ENCODE measurements at places on chromosomes 12 and 14.
A peak's percentile ranks its signal among the peaks of the same experiment; 100 is the strongest.

GRCh38 chr14:83826838-83827237, 1703.1 kb upstream of the FLRT2 start:
- DNase-seq = no peak

- DNase-seq = no peak
Observed at GRCh38 chr12:7321624-7322023, 17.8 kb downstream of the ACSM4 start.

DNA sequence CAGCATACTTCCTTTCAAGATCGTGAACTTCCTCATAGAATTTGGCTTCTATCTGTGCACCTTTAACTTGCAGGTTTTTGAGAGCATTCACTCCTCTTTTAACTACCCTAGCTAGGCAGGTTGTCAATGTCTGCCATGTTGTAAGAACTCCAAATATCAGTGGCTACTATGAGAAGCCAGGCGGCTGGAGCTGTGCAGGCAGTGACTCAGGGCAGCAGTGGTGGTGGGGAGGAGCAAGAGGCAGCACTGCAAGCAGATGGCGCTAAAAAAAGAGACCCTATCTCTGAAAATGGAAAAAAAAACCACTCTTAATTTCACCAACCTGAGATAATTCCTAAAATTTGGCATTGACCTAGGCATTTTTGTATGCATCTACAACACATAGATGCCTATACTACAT, 28.5 kb downstream of the YARS2 start:
- no peak for DNase-seq

GRCh38 chr14:35286003-35286600, 6.1 kb upstream of the PSMA6 start:
- no peak for DNase-seq

DNA sequence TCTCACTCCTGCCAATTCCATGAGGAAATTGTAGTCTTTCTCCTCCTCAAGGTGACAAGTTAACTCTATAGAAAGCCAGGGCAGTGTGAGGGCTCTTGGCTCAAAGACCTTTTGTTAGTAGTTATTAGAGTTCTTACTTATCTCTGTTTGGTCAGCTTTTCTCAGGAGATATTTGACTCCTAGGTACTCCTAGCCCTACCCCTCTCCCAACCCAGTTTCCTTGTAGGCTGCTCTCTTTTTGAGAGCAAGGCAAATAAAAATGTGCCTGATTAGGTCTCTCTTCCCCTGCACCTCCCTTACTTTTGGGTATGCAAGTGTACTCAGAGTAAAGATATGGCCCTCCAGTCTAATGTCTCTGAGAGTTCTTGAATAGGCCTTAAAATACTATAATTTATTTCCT, 23.8 kb downstream of the BTG1 start:
- DNase-seq = no peak

DNA sequence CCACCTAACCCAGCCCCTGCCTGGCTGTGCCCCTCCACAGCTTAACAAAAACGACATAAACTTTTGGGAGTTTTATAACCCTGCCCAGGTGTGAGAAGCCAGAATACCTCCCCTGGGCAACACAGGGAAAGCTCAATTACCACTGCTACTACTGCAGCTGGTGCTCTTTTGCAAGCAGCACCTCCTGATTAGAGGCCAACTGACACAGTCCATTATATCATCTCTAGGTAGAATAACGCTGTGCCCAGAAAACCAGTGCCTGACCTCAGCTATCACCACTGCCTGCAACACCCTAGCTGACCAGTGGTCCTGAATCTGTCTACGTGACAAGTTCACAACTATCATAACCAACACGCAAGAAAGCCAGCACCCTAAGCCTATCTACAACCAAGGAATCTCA, 34.2 kb downstream of the MDM1 start:
- no peak for DNase-seq

- DNase-seq = no peak
Observed at GRCh38 chr12:7293670-7294069, 10.2 kb upstream of the ACSM4 start.

DNA sequence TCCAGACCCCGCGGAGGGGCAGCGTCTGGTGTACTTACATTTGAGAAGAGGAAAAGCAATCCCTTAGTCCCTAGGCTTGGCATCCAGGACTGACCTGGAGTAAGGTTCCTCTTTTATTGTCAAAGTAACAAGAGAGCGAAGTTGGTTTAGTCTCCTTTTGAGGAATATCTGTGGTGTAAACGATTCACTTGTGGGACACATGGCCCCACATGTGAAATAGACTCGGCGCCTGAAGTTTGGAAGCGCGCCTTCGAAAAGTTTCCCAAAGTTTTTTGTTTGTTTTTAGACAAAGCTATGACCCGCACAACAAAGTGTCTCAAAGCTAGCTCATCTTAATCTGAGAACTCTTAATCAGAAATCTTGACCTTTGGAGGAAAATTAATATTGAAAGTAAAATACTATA, 744 bp downstream of the STYX start:
- DNase-seq = no peak

- no peak for DNase-seq
Observed at GRCh38 chr12:65121956-65122469, 908 bp upstream of the WIF1 start.

GRCh38 chr14:89351516-89352404, 65.3 kb downstream of the FOXN3 start:
- DNase-seq = peak; percentile 55

DNA sequence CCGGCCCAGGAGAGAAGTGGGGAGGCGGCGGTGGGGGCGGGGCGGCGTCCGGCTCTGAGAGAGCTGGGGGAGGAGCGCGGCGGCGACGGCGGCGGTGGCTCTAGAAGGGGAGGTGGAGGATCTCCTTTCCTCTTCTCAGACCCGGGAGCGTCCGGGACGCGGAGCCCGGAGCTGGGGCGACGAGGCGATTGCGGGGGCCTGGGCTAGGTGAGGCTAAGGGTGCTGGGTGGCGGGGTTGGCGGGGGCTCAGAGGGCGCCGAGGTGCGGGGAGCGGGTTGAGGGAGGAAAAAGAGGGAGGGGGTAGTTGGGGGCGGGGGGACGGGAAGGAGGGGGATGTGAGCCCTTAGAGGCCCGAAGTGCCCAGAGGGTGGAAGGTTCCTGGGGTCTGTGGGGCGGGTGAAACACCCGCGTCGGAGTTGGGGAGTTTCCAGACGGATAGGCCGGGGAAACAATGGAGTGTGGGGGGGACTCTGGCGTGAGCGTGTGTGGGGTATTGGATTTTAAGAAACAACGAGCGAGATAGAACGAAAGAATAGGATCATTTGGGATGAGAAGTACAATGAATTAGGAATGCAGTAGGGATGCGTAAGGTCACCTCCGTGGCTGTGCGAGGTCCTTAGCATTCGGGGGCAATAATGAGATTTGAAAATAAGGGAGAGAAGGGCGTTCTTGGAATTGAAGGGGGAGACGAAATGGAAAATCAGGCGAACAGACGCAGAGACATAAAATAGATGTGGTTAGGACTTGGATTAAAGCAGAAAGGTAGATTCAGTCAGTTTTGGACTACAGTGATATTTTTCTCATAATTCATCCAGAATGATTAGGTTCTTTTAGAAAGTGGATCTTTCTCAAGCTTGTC, at the start of gene SPATS2:
Gene SPATS2, plus strand, starts transcription at position 82 of the 859 bp plus-strand sequence. CDS start 93,551 bp downstream, outside the sequence.
- DNase-seq = no peak

- DNase-seq = no peak
Observed at GRCh38 chr14:21038441-21039422, 3.4 kb upstream of the RNASE7 start.

- DNase-seq = no peak
Observed at GRCh38 chr12:124510301-124510970, 57.0 kb downstream of the NCOR2 start.

GRCh38 chr12:26205941-26206340, 10.6 kb downstream of the SSPN start:
- no peak for DNase-seq

GRCh38 chr14:73755434-73756014, 41.3 kb upstream of the PNMA1 start:
- no peak for DNase-seq

GRCh38 chr12:88308825-88309224, 166.7 kb downstream of the TMTC3 start:
- DNase-seq = no peak

GRCh38 chr12:38823738-38824137, 81.7 kb downstream of the CPNE8 start:
- no peak for DNase-seq

DNA sequence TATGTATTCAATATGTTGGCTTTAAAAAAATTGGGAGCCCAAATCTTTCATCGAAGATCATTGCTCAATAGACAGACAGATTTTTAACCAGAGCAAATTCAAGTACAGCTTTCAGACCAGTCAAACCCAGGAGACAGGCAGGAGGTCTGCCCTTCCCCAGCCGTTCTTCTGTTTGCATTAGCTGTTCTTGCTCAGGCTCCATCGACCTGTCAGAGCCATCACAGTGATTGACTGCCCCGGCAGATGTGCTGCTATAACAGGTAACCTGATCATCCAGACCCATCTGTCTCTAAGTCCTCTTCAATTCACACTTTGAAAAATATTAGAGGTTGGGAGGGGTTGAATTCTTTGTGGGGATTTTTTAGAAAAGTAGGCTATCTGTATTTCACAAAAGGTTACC, 453.5 kb downstream of the FOXG1 start:
- DNase-seq = no peak

- DNase-seq = no peak
Observed at GRCh38 chr12:124463341-124463921, 104.0 kb downstream of the NCOR2 start.

DNA sequence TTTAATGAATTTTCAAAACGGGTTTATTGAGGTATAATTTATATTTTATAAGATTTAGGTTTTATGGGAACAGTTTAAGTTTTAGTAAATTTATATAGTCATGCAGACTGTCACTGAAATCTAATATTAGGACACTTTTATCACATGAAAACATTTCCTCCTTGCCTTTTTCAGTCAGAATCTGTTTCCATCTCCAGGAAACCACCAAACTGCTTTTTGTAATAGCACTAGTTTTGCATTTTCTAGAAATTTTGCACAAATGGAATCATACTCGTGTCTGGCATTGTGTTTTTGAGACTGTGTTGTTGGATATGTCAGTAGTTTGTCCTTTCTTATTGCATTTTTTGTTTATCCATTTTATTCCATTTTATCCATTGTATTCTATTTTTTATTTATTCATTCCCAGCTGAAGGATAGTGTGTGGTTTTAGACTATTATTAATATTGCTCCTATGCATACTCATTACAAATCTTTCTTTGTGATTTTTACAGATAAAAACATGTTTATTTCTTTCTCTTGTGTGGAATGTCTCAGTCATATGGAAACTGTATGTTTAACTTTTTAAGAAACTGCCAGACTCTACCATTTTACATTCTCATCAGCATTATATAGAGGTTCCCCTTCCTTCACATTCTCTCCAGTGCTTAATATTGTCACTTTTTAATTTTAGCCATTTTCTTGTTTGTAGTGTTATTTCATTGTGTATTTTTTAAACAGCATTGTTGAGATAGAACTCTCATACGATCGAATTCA, 26.5 kb downstream of the PALS1 start:
- no peak for DNase-seq

DNA sequence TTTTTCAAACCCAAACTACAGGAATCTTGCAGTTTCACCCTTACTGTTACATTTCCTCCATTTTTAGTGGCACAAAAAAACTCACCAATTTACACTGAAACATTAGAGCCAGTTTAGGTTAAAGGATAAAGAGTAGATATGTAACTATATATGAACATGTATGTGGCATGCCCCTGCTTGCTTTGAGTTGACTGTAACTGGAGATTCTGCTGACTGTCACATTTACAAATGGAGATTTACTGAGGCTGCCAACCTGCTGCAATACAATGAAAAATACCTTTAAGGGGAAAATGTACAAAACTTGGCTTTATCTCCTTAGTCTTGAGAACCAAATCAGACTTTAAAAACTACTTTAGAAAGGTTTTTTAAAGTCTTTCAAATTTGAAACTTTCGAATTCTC, 28.3 kb downstream of the STON2 start:
- DNase-seq = no peak

DNA sequence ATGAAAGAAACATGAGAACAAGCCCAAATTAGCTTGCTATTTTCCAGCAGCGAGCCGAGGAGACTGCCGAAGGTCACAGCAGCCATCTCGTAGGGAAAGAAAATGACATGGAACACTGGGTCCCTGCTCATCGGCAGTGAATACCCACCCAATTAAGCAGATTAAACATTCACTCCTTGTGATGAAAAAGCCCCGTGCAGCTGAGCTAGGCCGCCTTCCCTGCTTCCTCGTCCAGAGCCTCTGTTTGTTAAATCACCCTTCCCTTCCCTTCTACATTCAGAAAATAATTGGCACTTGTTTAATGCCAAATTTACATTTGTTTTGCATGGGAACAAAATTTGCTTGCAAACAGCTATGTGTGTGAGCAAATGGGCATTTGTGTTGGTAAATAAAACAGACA, 342.5 kb downstream of the RMST start:
- DNase-seq = no peak

- no peak for DNase-seq
Observed at GRCh38 chr14:52802597-52802996, 11.2 kb upstream of the GNPNAT1 start.

DNA sequence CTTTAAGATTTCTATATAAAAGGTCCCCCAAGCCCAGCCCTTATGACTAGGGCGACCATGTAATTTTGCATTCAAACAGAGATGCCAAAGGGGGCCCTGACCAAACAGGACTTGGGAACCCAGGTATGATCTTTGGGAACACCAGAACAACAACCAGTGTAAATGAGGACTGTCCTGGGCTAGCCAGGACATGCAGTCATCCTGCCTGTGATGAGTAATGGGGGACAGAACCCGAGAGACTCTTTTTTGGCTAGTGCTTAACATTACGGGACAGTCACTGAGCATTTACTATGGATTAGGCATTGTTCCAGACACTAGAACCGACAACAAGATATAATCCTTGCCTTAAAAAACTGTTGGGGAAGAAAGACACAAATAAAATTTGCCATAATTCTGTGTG, 337.3 kb downstream of the CACNA1C start:
- DNase-seq = no peak

- DNase-seq = no peak
Observed at GRCh38 chr12:129496226-129496625, 407.6 kb downstream of the TMEM132D start.

Data from activated naive CD8-positive, alpha-beta T cell treated with anti-CD3 and anti-CD28 coated beads, Interleukin-2, amount 10 ng/mL, durations not matched to agents 7 days and 5 days (primary cell).